ENCODE measurements at places on chromosomes 1 and 21. TPM values are rescaled to one million over a fixed set of nuclear protein-coding genes. Genes with fewer than 3 reads are reported as not detected.

The RPS6KC1 gene
- 34.1 TPM for polyA plus RNA-seq

The SPOCD1 gene
- polyA plus RNA-seq: 0.43 TPM

GRCh38 chr1:98053471-98054366 lies 132.9 kb upstream of the DPYD start:
- no peaks in the 10 kb centered on the region for H3K36me3 ChIP-seq
- peaks cover 16% of the 10 kb centered on the region for H3K4me1 ChIP-seq
- peaks cover 19% of the 10 kb centered on the region for H3K27me3 ChIP-seq
- no peak for DNase-seq

The CFHR1 gene
- polyA plus RNA-seq: 2.1 TPM

Measured in spinal cord (tissue), 10 donors.